ENCODE measurements at places on chromosomes 5 and 9.

GRCh38 chr5:148483750-148484149 is 100.0 kb downstream of the FBXO38 start:
- DNase-seq = no peak

- no peak for DNase-seq
Observed at GRCh38 chr5:88952344-88952743, 69.4 kb upstream of the MEF2C start.

DNA sequence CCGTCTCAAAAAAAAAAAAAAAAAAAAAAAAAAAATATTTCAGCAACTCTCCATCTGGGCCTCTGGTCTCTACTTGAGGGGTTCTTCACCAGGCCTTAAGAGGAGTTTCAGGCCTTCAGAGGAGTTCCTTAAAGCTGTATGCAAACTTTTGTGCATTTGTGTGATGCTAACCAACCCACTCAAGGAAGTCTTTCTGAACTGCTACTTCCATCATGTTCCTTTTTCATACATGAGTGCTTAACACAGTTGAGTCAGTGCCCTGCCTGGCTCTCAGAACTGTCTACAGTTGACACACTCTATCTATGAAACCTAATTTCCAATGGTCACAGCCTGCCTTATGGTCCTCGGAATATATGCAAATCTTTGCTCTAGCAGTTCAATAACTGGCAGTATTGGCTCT is 146.5 kb downstream of the MEF2C start:
- no peak for DNase-seq

DNA sequence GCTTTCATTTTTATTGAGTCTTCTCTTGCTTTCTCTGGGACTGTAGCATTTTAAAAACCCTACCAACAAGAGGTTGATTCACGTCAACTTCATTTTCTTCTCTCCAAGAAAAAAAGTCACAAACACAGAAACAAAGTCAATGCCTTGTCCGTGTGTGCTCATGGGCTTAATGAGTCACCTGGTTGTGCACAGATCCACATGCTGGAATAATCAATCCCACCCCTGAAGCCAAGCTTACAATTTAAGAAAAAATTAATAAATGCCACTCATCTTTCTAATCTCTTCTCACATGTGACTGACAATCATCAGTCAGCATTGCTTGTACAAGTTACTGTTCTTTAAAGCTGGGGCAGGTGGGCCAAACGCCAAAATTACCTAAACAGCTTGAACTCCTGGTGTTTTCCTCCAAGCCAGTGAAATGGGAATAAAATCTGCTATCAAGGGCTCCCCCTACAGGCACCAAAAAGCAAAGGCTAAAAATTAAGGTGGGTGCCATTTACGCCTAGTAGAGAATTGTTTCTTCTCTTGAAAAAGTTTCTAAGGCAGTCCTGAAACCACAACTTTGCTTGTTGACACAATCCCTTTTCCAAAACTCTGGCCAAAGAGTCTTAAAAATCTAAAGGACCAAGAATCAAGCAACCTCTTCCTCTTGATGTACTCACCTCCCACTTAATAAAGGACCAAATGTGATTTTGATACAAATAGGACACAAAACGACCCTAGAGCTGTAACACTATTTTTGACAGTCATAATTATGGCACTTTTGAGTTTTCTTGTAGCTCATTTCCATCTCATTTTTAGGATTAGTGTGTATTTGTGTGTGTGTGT is 21.3 kb downstream of the TRMO start:
- DNase-seq = no peak

- no peak for DNase-seq
Observed at GRCh38 chr5:78280261-78280660, 14.2 kb downstream of the AP3B1 start.

DNA sequence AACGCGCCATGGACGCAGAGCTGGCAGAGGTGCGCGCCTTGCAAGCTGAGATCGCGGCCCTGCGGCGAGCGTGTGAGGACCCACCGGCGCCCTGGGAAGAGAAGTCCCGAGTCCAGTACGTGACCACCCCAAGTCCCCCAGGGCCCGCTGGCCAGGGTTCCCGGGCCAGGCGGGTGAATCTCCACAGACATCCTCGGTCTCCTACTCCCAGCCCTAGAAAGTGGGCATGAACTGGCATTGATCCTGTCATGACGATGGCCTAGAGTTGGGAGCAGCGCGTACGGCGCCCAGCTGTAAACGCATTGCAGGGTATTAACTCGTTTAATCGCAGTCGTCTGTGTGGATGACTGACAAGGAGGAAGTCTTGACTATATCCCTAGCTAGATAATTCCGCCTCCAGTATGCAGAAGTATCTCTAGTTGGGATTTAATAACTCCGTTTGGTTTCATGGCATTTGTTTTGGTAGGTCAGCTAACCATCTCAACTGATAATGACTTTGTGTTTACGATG is 293 bp downstream of the CENPP start:
- DNase-seq = no peak

DNA sequence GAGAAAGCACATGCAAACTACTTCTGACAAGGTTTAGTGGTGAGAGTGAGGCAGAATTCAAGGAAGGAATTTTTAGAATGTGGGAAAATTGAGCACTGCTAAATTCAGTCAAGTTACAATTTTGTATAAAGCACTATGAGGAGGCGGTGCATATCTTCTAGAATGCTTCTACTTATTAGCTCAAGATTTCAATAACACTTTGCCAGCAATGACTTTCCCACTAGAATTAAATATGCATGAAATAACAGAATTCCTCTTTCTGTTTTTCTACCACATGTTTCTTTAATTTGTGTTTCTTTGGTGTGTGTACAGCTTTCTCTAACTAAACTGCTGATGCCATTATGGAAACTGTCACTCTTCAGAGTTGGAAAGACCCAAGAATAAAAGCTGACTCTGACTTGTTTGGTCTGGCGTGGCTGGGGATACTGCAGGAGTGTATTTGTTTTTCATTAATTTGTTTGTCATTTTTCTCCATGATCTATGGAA is 163.5 kb downstream of the ARSB start:
- DNase-seq = no peak

DNA sequence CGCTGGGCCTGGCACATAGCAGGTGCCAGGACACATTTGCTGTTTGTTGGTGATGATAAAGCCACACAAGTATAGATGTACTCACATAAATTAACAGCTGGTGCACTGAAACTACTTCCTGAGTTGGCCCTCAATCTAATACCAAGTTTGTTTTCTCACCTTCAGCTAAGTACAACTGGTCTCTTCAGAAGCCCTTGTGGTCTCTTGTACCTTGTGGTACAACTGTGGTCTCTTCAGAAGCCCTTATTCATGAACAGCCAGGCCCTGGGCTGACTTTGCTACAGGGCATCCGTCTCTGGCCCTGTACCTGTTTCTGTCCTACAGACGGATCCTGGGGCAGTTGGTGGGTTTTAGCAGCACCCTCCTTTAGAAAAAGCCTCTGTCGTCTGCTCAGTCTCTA is 81.5 kb downstream of the DAB2IP start:
- DNase-seq = no peak

- DNase-seq = no peak
Observed at GRCh38 chr5:139012176-139012575, 137.0 kb upstream of the LRRTM2 start.

- no peak for DNase-seq
Observed at GRCh38 chr5:76983468-76983867, 30.6 kb downstream of the CRHBP start.

DNA sequence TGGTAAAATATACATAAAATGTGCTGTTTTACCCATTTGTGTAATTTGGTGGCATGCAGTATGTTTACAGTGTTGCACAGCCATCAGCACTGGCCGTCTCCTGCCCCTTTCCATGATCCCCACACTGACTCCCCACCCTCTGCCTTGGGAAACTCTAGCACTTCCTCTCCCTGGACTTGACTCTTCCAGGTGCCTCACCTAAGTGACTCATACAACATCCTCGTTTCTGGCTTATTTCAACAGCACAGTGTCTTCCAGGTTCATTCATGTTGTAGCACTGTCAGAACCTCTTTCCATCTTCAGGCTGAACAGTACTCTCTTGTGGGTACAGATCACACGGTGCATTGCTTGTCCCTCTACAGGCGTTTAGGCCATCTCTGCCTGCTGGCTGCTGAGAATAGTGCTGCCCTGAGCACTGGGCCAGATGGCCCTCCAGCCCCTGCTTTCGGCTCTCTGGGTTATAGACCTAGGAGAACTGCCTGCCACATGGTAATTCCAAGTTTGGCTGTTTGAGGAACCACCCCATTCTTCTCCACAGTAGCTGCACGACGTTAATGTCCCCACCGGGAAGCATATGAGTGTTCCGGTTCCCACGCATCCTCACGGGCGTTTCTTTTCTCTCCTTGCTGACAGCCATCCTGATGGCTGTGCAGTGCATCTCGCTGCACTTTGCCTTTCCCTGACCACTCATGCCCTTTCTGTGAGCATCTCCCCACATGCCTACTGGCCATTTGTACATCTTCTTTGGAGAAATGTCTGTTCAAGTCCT is 211.8 kb downstream of the FANCC start:
- DNase-seq = no peak

DNA sequence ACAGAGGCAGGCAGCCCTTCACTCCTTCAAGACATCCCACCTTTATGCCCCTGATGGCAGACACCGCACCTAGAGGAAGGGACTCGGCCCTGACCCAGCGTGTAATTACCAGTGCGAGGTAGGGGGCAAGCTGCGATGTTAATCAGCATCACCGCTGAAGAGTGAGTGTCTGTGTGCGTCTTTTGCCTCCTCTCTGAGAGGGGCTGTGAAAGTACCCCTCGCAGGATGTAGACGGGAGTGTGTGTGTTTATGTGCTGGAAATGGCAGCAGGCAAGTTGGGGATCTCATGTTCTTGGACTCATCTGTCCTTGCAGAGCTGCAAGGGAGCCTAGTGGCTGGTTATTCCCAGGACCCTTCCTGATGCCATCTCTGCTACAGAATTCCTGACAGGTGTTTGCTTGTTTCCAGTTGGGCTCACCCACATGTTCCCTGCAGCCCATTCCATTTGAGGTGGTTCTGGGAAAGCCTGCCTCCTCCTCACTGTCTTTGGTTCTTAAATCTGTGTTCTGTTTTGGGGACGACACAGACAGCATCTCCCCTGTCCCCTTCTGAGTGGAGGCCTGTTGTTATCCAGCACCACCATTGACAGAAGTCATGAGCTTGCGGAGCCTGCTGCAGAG is 70.5 kb downstream of the ZNF618 start:
- no peak for DNase-seq

- no peak for DNase-seq
Observed at GRCh38 chr5:131587541-131587940, 47.5 kb downstream of the RAPGEF6 start.

DNA sequence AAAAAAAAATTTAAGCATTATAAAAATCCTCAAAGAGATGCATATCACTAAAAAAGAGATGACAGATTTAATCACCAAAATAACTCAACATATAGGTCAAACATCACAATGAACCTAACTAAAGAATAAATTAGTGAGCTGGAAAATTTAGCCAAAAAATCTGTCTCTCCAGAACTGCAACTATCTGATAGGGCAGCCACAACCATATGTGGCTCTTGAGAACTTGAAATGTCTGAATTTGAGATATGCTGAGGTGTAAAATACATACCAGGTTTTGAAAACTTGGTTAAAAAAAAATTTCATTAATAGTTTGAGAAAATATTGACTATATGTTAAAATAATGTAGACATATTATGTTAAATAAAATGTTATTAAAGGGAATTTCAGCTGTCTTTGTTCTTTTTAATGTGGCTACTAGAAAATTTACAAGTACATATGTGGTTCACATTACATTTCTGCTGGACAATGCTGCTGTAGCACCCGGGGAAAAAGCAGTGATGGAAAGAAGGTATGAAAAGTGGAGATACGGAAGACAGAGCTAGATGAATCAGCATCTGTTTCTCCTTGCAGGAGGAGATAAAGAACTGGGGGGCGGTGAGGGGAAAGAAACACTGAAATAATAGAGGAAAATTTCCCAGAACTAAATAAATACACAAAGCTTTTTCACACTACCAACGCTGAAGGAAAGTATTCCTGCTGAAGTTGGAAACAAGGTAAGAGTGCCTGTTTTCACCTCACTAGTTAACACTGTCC is 66.1 kb downstream of the DCP2 start:
- DNase-seq = no peak

- DNase-seq = no peak
Observed at GRCh38 chr9:129667850-129668249, 2.4 kb downstream of the PRRX2 start.

- no peak for DNase-seq
Observed at GRCh38 chr9:107566611-107567061, 77.1 kb upstream of the KLF4 start.

DNA sequence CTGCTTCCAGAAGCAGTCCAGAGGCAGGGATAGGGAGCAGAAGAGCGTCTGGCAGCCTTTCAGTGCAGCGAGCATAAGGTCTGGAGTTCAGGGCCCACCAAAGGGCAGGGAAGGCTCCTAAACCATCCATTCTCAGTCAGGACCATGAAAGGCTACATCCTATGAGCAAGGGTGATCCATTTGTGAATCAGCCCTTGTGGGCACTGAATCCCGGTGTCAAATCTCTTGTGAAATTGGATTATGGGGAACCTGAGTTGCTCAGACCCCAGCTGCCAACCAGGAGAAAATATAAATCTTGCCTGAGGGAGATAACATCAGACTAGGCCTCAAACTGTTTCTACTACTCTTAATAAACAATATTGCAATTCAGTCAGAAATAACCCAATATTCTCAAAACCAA is 204.4 kb downstream of the SYK start:
- no peak for DNase-seq

Data from stimulated activated CD4-positive, alpha-beta T cell treated with anti-CD3 and anti-CD28 coated beads, Interleukin-1b, Interleukin-23, amount 100 ng/mL, for 24 hours (primary cell).